ENCODE measurements at places on chromosomes 11 and 22.

DNA sequence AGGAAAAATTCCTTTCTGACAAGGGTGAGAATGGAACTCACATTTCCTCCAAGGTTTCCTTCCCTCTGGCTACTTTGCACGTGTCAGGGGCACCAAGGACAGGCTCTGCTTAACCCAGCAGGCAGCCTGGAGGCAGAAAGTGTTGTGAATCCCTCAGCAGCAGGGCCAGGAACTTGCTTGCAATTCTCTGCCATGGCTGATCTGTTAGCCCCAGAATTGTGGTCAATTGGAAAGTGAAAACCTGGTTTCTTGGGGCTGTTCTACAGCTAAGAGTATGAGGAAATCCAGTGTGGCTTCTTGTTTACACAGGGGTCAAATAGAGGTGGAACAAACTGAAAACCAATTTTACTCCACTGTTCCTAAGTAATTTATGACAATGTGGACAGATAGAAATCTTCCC, 38.3 kb upstream of the CEP295 start:
- peak; percentile 71 for DNase-seq

DNA sequence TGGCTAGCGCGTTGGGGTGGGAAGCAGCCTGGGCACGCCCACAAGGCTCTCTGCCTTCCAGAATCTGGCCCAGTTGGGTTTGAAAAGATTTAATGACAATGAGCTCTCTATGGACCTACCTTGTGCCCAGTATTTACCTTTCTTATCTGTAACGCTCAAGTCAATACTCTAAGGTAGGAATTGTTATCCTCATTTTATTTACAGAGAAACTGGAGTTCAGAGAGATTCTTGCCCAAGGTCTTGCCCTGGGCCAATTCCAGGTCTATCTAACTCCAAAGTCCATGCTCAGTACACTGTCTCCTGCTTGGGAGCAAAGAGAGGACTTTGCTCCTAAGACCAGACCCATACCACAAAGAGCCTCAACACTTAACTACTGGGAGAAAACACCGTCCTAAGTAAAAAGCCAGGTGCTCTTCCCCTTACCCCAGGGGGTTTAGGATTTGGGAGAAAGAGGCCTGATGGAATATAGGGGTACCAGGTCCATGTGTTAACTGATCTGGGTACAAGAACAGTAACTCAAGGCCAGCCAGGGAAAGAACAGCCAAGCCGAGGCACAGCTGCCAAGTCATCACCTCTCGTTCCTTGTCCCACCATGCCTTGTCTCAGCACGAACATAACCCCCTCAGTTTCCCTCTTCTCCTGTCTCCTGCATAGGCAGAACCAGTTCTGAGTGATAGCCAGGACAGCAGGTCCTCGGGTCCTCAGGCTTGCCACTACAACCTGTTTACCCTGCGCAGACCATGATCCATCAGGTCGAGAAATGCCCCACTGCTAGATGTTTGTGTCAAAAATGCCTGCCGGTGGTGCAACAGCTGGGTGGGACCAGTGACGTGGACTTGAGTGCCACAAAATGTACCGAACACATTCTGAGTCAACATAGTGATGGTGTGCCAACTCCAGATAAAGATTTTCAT, 14.6 kb downstream of the APOA4 start:
- DNase-seq, result no peak

DNA sequence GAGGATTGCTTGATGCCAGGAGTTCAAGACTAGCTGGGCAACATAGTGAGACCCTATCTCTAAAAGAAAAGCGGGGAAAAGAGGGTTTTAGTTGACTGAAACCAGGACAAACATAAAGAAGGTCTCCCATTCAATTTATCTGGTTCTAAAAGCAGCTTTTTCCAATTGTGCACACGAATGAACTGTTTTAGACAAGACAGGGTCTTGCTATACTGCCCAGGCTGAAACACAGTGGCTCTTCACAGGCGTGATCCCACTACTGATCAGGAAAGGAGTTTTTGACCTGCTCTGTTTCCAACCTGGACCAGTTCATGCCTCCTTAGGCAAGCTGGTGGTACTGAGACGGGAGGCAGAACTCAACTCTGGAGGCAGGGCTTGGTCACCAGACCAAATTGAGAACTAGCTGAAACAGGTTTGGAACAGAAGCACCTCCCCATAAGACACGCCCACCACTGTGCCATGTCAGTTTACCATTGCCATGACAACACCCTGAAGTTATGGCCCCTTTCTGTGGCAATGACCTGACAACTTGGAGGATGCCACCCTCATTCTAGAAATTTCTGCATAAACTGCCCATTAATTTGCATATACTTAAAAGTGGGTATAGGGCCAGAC, 2.8 kb upstream of the NUCB2 start:
- peak; percentile 23 for DNase-seq

- DNase-seq, result no peak
Measured at GRCh38 chr11:66550887-66551286, 4.2 kb downstream of the ACTN3 start.

DNA sequence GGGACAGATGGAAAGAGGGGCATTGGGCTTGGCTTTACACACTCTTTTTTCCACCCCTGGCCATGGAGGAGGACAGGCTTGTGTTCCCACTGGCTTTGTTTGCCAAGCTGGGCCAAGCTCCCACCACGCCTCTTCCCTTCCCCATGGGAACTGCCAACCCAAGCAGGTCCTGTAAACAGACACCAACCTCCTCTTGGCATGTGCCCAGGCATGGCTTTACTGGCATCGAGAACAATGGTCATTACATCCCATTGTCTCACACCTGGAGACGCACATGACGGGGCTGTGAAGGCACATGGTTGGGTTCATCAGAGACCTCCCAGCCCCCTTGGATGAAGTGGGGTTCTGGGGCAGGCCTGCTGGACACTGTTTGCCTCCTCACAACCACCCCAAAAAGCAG, 11.7 kb downstream of the SEC14L3 start:
- peak; percentile 92 for DNase-seq

- DNase-seq, result peak; percentile 83
Measured at GRCh38 chr11:61797263-61797944, 4.7 kb downstream of the FEN1 start.

- DNase-seq, result no peak
Measured at GRCh38 chr22:30497466-30498150, 7.9 kb downstream of the SEC14L4 start.

- DNase-seq, result no peak
Measured at GRCh38 chr11:71383461-71383860, 64.7 kb downstream of the DHCR7 start.

- peak; percentile 7 for DNase-seq
Measured at GRCh38 chr22:48908547-48908946, 919.1 kb downstream of the BRD1 start.

DNA sequence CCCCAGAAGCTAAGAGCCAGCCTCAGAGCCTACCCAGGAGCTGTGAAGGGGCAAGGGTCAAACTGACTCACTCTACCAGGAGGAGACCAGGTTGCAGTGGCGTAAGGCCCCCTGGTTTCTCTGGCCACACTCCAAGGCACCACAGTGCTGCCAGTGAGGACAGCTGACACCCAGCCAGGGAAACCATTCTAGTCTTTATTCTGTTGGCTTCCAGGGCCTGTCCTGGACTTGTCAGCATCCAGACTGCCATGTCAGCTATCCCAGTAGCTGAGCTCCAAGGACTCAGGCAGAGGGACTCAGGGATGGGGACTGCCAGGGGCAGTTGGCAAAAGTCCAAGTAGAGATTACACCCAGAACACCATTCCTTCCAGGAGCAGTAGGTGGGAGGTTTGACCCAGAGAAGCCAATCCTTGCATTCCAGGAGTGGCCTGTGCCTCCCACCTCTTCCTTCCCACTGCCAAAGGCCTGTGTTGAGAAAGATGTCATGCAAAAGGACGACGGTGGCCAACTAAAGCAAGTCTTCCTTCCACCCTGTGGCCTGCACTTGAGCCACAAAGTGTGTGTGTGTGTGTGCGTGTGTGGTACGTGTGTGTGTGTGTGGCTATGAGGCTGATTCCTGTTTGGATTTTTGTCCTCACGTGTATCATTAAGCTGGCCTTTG, 3.6 kb upstream of the MAPK8IP1 start:
- DNase-seq, result peak; percentile 87

- DNase-seq, result no peak
Measured at GRCh38 chr11:110438017-110438416, 8.3 kb downstream of the FDX1 start.

DNA sequence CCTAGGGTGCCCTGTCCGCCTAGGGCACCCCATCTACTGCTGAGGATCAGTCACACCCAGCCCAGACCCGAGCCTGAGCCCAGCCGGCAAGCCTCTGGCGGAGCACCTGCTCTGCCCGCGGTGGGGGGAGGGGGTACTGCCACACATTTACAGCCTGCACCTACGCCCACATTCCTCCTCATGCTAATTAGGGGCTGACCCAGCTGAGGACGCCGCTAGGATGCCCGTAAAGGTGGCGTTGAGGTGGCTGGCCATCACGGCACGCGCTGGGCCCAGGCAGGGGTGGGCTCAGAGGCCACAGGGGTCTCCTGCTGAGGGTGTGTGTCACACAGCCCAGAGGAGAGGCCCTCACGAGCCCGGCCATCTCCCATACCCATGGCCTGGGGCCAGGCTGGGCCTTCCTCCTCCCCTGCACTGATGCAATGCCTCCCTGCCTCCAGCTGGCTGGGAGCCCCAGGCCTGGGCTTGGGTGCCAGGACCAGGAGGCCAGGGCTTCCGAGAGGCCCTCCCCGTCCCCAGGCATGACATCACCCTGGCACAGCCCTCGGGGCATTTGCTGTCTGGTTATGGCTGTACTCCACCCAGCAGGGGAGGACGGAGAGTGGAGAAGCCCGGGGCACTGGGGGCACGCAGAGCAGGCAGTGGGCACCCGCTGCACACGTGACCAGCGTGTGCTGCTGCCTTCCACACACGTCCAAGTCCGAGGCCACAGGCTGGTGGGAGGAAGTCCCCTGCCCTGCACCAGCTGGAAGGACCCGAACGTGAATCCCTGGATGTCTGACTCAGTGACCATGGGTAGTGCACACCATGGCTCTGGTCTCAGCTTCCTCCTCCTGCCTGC, 12.7 kb downstream of the DUSP8 start:
- peak; percentile 46 for DNase-seq

GRCh38 chr11:96237766-96238266, 105.2 kb downstream of the MAML2 start:
- DNase-seq, result peak; percentile 97

- DNase-seq, result peak; percentile 93
Measured at GRCh38 chr11:34201129-34201528, 95.7 kb downstream of the NAT10 start.

GRCh38 chr11:79807506-79807905, 366.7 kb upstream of the TENM4 start:
- no peak for DNase-seq

GRCh38 chr11:86670911-86671310, 1.5 kb downstream of the ME3 start:
- peak; percentile 53 for DNase-seq

GRCh38 chr22:20650294-20651207, 123.4 kb upstream of the SERPIND1 start:
- no peak for DNase-seq

DNA sequence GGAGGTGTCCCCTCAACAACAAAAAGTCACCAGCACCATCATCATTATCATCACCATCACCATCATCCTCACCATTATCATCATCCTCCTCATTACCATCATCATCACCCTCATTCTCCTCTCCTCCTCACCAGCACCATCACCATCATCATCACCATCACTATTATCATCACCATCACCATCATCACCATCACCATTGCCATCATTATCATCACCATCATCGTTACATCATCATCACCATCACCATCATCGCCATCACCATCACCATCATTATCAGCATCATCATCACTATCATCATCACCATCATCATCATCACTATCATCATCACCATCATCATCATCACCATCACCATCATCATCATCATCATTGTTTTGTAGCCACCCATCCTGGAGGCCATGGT, 212.6 kb downstream of the MN1 start:
- DNase-seq, result no peak

All from NCI-H69 (cell line).